Neural progenitor cell (in vitro differentiated cells): ENCODE measurements at places on chromosomes 13 and 19.

DNA sequence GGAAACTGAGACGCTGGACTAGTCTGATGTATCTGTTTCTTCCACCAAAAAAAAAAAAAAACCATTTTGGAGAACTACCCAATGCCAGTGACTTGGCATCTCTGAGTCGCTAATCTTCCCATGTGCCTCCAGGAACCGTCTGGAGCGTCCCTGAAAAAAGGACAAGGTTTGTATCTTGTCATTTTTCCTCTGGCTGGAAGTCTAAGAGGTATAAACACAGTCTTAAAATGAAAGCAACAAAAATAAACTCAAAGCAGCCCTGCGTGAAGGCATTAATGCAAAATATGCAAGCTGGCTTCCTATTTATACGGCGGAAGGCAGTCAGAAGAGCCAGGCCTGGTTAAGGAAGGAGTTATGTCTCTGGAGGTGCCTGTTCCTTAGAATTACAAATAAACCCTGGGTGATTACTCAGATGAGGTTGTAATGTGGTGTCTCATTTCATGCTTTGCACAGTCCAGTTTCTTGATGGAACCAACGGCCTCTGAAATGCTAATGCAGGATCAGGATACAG lies 20.3 kb downstream of the ACTN4 start:
- H3K27ac ChIP-seq = no peak overlapping the region
- no peak for DNase-seq
- no peaks in the 10 kb centered on the region for H3K27me3 ChIP-seq

DNA sequence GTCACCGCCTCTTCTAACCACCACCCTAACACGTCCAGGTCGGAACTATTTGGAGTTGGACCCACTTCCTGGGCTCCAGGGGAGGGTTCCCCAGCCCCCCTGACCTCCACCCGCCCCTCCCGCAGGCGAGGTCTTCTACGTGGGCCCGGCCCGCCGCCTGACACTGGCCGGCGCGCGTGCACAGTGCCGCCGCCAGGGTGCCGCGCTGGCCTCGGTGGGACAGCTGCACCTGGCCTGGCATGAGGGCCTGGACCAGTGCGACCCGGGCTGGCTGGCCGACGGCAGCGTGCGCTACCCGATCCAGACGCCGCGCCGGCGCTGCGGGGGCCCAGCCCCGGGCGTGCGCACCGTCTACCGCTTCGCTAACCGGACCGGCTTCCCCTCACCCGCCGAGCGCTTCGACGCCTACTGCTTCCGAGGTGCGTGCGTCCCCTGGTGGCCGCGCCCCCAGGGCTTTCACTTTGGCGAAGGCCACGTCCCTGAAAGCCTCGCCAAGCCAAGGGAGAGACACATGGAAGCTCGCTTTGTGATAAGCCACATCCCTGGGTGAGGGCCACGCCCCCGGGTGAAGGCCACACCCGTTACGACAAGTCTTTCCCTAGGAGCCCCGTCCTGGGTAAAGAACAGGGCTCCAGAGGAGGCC lies 13.2 kb downstream of the NCAN start:
- peak; percentile 91 for DNase-seq
- peaks cover 57% of the 10 kb centered on the region for H3K27me3 ChIP-seq
- no peaks in the 10 kb centered on the region for H3K36me3 ChIP-seq
- H3K4me3 ChIP-seq = peak overlapping the region; percentile 46
- no peak overlapping the region for H3K27ac ChIP-seq

GRCh38 chr13:29547153-29547552 lies 48.3 kb downstream of the SLC7A1 start:
- H3K27ac ChIP-seq = no peak overlapping the region
- peaks cover 3% of the 10 kb centered on the region for H3K4me1 ChIP-seq
- H3K36me3 ChIP-seq = no peaks in the 10 kb centered on the region
- no peak for DNase-seq
- no peaks in the 10 kb centered on the region for H3K27me3 ChIP-seq

DNA sequence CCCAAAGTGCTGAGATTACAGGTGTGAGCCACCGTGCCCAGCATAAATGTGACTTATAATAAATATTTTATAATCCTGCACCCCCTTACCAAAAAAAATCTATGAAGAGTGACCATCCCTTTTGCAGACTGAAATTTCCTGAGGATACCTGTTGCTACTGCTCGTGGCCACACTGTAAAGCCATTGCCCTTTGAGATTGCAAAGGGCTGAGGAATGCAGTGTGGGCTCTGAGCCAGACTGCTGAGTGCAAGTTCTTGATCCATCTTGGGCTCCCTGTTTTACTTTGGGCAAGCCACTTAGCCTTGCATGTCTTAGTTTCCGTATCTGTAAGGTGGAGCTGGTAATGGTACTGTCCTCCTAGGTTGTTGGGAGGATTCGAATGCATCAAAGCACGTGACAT lies 23.4 kb downstream of the SIPA1L3 start:
- no peak overlapping the region for H3K4me3 ChIP-seq
- H3K27ac ChIP-seq = no peak overlapping the region
- H3K36me3 ChIP-seq = no peaks in the 10 kb centered on the region

DNA sequence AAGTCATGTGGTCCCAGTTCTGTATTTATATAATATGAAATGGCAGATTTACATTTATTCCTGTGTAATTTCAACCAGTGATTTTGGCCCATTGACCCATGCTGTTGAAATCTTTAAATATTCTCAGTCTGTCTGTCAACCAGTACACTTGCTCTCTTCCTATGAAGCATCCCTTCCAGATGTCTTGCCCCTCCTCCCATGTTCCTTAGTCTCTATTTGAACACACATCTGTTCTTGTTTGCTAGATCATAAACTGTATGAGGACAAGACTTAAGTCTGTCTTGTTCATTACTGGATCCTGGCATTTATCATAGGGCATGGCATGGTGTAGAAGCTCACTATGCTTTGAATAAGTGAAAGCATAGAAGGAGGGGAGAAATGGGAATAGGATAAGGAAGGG lies 34.9 kb downstream of the STARD13 start:
- no peak overlapping the region for H3K4me3 ChIP-seq
- H3K27me3 ChIP-seq = no peaks in the 10 kb centered on the region
- H3K27ac ChIP-seq = no peak overlapping the region
- H3K36me3 ChIP-seq = no peaks in the 10 kb centered on the region
- H3K4me1 ChIP-seq = no peaks in the 10 kb centered on the region

DNA sequence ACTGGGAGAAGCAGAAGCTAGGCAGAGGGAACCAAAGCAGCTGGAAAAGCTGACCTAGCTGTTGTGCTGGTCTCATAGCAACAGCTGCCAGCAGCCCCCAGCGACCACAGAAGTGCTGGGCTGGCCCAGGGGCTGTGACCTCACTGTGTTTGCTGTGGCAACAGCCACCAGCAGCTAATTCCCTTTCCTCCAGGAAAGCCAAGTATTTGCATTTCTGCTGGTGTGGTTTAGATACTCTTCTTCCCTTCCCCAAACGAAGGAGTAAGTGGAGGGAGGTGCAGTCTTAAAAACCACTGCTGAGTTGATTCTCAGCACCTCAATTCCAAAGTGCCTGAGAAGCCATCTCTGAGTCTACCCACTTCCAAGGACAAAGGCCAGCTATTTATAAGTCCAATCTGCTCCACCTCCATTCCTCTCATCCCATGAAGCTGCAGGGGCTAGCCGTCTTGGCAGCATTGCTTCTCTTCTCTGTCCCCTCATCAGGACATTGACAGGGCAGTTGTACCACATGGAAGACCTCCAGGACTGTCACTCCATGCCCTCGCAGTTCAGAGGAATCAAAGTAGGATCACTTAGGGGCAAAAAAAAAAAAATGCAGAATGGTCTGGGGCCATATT lies 11.5 kb upstream of the CCDC97 start:
- H3K36me3 ChIP-seq = peaks cover 3% of the 10 kb centered on the region
- no peak overlapping the region for H3K4me3 ChIP-seq

- H3K27ac ChIP-seq = no peak overlapping the region
- no peaks in the 10 kb centered on the region for H3K27me3 ChIP-seq
- peaks cover 9% of the 10 kb centered on the region for H3K4me1 ChIP-seq
- peak; percentile 74 for DNase-seq
Observed at GRCh38 chr19:48881741-48882657, 9.8 kb downstream of the PPP1R15A start.

DNA sequence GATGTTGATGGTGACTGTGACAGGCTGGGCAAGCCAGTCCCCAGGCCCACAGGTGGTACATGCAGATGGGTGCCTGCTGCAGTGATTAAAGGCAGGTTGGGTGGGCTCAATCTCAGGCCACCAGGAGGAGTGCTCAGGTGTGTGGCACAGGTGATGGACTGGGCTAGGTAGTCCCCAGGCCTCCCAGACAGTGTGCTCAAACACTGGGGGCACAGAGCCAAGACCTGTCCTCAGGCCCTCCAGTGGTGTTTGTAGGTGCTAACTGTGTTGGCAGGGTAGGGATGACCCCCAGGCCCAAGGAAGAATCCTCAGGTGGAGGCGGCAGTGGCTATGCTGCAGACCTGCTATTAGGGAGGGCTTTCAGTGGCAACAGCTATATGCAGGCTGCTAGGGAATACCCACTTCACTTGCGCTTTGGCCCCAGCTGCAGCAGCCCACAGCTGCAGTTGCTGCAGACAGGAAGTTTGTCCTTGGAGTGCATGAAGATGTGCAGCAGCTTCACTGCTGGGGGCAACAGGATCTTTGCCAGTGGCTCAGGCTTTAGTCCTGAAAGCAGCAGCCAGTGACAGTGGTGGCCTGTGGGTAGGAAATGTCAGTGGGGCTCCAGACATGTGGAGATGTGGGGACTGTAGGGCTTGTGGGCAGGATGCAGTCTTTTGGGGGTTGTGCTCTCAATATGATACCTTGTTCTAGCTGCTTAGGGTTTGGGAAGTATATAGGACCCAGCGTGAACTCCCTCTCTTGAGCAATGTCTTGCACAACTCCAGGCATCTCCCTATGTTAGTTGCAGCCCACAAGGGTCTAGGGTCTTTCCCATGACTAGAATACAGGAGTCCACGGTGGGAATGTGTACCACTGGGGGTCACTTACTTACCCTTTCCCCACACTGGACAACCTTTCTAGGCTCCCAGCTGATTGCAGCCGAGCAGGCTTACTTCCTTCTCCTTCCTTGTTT lies 54.1 kb upstream of the MLNR start:
- H3K27me3 ChIP-seq = no peaks in the 10 kb centered on the region
- DNase-seq = no peak
- no peaks in the 10 kb centered on the region for H3K4me1 ChIP-seq
- no peak overlapping the region for H3K27ac ChIP-seq
- peaks cover 17% of the 10 kb centered on the region for H3K36me3 ChIP-seq

DNA sequence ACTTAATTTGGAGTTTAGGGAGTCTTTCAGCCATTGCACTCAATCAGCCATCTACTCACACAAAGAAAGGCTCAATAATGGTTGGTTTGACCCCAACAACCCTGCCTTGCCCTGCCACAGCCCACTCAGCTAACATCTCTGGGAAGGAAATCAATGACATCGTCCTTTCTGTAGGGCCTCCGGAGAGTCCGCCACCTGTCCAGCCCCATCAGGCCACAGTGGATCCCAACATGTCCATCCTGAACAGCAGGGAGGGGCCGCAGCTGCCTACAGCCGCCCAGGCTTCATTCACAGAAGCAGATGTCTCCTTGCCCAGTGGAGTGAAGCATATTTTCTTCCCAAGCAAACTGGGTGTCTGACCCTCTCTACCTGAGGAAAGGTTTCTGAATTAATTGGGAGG lies 4.2 kb upstream of the CDX2 start:
- H3K4me3 ChIP-seq = no peak overlapping the region
- H3K4me1 ChIP-seq = peaks cover 47% of the 10 kb centered on the region
- H3K27me3 ChIP-seq = peaks cover 100% of the 10 kb centered on the region
- H3K36me3 ChIP-seq = no peaks in the 10 kb centered on the region
- H3K27ac ChIP-seq = no peak overlapping the region

- H3K27ac ChIP-seq = no peak overlapping the region
- H3K4me1 ChIP-seq = peaks cover 13% of the 10 kb centered on the region
- H3K27me3 ChIP-seq = no peaks in the 10 kb centered on the region
- H3K4me3 ChIP-seq = peak overlapping the region; percentile 57
- no peaks in the 10 kb centered on the region for H3K36me3 ChIP-seq
Observed at GRCh38 chr19:8307400-8307964, 676 bp downstream of the CD320 start.

DNA sequence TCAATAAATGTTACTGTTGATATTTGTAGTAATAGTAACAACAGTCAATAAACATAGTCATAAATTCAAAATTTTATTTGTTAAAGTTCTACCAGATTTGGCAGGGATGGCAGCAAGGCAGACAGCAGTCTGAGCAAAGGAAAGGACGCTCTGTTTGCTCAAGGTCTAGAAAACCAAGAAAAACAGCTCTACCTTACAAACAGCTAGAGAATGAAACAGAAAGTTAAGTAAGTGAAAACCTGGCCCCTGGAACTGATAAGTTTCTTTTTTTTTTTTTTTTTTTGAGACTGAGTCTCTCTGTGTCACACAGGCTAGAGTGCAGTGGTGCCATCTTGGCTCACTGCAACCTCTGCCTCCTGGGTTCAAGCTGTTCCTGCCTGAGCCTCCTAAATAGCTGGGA lies 27.9 kb downstream of the ENOX1 start:
- H3K36me3 ChIP-seq = no peaks in the 10 kb centered on the region
- no peaks in the 10 kb centered on the region for H3K27me3 ChIP-seq
- H3K4me1 ChIP-seq = peaks cover 6% of the 10 kb centered on the region
- H3K4me3 ChIP-seq = no peak overlapping the region

- H3K27ac ChIP-seq = no peak overlapping the region
- no peak overlapping the region for H3K4me3 ChIP-seq
- H3K27me3 ChIP-seq = no peaks in the 10 kb centered on the region
- no peak for DNase-seq
- H3K36me3 ChIP-seq = no peaks in the 10 kb centered on the region
Observed at GRCh38 chr19:48378194-48378570, 13.2 kb downstream of the KDELR1 start.

DNA sequence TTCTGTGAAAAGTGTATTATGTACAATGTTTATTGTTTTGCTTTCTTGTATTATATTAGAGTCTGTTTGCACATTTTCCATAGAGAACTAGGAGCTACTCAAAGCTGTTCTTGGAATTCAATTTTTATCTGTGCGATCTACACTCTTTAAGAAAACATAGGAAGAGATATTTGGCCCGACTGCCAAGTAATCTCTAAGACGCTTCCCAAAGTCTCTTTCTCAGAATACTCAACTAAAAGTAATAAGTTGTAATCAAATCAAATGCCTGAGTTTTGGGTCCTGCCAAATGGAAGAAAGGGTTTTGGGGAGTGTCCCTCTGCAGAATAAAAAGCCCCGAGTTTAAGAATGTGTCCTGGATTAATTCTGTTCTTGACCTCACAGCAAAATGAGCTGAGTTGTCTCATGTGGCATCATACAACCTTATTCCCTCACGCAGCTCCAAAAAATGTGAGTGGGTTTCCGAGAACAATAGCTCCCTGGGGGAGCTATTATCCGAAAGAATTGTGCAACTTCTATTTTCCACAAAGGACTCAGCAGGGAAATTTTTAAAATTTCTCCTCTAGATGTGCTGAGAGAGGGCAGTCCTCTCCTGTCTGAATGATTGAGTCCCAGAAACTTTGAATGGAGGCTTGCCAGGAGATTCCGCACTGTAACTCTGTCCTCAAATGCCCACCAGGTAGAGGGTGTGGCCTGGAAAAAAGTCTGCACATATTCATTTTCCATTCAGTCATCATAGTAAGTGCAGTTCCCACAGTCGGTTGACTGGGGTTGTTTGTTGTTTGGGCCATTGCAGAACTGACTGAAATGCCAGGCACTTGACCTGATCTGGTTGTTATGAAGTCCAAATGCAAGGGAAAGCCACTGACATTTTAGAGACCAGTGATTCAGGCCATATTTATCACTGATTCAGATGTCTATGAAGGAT lies 280.0 kb upstream of the SOX21 start:
- H3K4me1 ChIP-seq = peaks cover 10% of the 10 kb centered on the region
- no peaks in the 10 kb centered on the region for H3K36me3 ChIP-seq
- no peak for DNase-seq
- H3K27ac ChIP-seq = no peak overlapping the region
